ENCODE measurements at places on chromosomes 5 and 9.

GRCh38 chr9:127078988-127079387 lies 43.4 kb downstream of the ANGPTL2 start:
- no peak for DNase-seq

GRCh38 chr5:127934791-127935256 lies 148.7 kb upstream of the SLC12A2 start:
- DNase-seq: no peak

- DNase-seq: no peak
Observed at GRCh38 chr5:178551059-178551458, 39.1 kb downstream of the COL23A1 start.

- no peak for DNase-seq
Observed at GRCh38 chr5:1374679-1375055, 29.8 kb upstream of the CLPTM1L start.

- DNase-seq: no peak
Observed at GRCh38 chr5:134226441-134227192, 744 bp upstream of the PPP2CA start.

GRCh38 chr9:106478312-106478711 lies 384.7 kb upstream of the ZNF462 start:
- DNase-seq: no peak

GRCh38 chr5:37774912-37775483 lies 64.8 kb downstream of the GDNF start:
- no peak for DNase-seq

DNA sequence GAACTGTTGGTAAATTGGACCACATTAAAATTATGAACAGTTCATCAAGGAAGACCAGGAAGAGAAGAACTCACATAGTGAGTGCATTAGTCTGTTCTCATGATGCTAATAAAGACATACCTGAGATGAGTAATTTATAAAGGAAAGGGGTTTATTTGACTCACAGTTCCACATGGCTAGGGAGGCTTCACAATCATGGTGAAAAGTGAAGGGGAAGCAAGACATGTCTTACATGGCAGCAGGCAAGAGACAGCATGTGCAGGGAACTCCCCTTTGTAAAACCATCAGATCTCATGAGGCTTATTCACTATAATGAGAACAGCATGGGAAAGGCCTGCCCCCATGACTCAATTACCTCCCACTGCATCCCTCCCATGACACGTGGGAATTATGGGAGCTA lies 135.9 kb upstream of the MAN2A1 start:
- no peak for DNase-seq

DNA sequence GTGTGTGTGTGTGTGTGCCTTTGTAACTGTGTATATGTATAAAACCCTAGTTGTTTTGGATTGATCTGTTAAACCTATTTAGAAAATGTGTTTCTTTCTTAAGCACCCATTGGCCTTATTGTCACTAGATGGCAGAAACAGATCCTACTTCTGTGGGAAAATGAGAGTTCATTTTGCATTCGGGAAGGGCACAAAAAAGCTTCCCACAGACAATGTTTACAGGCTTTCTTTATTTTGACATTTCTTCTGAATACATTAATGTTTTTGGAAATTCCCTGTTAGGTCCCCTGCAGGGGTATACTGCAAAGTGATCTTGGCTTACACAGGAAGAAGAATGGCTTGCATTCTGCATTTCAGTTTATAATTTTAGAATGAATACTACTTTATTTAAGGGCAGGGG lies 481.8 kb upstream of the ARRDC3 start:
- no peak for DNase-seq

GRCh38 chr5:82745016-82745415 lies 332.2 kb downstream of the TMEM167A start:
- DNase-seq: no peak

DNA sequence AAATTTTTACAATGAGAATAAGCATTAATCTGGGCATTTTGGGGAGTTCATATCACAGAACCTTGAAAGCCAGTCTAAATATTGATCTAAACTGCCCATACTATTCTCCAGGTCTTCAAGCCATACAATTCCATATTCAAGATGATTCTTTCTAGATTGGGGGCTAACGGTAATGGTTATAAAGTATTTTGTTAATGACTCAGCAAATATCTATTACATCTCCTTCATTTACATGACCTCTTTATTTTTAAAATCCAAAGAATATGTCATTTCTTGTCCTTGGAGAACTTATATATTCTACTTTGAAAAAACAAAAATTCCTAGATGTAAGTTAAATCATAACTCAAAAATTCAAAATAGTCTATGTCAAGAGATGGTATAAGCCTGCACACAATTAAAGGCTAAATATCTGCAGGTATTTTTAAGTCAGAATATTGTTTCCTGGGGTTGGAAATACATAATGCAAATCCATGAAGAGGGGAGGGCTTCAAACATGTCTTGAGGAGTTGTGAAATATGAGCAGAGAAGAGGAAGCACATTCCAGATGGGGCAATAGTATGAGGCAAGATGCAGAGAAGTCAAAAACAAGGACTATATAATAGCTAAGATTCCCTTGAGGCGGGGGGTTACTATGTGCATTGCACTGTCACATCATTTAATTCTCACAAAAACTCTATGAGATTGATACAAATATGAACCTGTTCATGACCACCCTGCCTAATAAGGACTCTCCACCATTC lies 526.4 kb downstream of the NR2F1-AS1 start:
- no peak for DNase-seq

All from femur (tissue), 1 donor.